NCI-H82 (cell line): ENCODE measurements at places on chromosomes 7 and 10.

DNA sequence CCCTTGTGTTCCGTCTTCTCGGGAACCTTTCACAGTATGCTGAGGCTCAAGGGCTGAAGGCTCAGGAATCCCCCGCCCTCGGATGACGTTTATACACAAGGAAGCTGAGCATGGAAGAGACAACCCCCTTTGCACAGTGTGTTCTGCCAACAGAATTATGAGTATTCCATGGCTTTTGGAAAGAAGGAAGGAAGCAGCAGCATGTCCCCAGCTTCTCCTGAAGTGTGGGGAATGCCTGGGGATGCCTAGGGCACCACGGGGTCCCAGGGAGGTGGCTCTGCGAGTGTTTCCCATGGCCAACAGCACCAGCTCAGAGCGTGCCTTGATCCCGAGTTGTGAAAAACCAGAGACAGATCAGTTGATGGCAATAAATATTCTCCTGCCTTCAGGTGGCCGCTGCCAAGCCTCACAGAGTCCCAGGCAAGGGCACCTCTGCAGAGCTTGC is 88.8 kb upstream of the DDC start:
- DNase-seq = no peak

- peak; percentile 29 for DNase-seq
Measured at GRCh38 chr10:5645944-5646617, 20.3 kb downstream of the ASB13 start.

- no peak for DNase-seq
Measured at GRCh38 chr10:87551326-87551725, 46.6 kb downstream of the MINPP1 start.

DNA sequence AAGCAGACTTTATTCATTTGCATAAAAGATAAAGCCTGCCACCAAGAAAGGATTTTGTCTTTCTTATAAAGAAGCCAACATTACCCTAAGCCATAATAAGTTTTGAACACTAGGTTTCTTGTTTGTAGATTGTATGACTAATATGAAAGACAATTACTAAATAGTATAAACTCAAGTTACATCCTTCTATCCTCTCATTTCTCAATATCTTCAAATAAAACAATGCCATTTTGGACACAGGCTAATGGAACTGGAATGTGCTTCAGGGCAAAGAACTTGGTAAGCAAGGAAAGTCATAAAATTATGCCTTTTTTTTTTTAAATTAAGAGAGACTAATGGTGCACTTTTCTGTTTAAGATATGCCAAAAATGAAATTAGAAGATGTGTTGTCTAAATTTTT is 137.7 kb downstream of the DKK1 start:
- no peak for DNase-seq

- DNase-seq = no peak
Measured at GRCh38 chr7:115099906-115100305, 178.0 kb downstream of the MDFIC start.

- no peak for DNase-seq
Measured at GRCh38 chr10:102775935-102776669, 32.4 kb downstream of the WBP1L start.

DNA sequence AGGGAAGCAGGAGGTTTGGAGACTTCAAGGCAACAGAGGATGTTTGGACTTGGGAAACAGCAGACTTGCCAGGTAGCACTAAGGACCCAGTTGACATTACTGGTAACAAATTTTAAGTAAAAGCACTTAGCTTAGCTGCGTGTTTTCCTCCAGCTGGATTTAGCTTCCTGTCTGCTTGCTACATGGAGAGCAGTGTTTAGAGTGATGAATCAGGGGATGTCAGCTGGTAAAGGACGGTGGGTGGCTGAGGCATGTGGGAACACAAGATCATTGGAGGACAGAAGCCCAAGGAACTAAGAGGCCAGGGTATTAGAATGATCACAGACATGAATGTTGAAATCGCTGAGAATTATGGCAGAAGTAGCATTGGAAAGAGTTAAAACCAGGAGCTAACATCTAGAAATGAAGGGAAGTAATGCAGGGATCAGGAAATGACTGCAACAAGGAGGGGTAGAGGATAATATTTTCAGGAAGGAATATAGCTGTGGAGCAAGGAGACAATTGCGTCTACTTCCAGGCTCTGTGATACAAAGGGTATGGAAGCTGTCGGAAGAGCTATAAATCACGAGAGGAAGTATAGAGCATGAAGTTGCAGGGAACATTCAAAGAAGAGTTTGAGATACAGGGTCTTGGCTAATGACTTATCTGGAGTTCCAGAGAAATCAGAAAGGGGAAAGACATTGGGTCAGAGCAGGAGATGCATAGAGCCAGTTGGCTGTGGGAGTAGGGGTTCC is 34.4 kb downstream of the CALD1 start:
- DNase-seq = no peak

GRCh38 chr7:1689311-1689710 is 19.2 kb downstream of the ELFN1 start:
- no peak for DNase-seq

DNA sequence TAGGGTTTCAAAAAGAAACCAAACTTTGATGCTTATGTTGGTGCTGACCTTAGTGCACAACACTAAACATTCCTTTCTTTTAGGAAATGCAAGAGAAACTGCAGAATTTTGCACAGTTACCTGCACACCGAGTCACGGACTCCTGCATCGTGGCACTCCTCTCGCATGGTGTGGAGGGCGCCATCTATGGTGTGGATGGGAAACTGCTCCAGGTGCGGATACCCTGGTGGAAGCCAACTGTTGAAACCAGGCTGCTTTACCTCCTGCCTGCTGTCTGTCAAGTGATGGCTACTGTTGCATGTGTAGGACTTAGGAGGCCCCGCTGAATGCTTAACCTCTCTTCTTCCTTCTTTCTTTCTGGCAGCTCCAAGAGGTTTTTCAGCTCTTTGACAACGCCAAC is 11.7 kb downstream of the CASP2 start:
- peak; percentile 50 for DNase-seq

DNA sequence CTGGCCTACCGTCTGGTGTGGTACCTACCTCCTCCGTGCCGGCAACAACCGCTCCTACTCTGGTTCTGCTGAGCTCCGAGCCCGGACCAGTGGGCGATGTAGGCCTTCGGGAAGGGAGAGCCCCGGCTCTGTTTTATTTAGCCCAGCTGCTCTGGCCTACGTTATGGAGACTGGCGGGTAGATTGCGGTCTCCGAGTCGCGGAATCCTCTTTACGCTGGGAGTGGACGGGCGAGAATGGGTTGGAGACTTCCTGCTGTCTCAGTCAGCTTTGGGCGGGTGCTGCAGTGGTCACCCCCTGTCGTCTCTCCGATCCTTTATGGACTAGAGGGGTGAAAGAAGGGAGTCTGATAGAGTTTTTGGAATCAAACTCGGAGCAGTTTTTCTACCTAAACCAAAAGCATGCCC is 406 bp downstream of the CBLL1 start:
- DNase-seq = no peak

DNA sequence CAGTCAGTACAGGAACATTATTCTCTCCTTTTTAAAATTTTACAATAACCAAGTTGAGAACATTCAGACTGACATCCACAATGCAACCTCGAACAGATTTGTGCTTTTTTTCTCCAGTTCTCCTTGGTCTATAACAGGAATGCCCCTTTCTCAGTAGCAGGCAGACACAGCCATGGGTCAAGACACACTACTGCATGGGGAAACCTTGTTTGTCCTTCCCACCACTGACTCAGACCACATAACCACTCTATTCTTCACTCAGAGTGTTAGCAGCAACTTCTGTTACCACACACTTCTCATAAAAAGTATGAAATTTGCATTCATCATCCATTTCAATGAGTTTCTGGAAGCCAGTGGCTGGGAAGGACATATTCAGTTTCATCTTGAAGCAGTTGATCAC is 421.7 kb downstream of the ADRA2A start:
- no peak for DNase-seq

GRCh38 chr7:99083733-99084132 is 60.2 kb downstream of the SMURF1 start:
- DNase-seq = no peak

DNA sequence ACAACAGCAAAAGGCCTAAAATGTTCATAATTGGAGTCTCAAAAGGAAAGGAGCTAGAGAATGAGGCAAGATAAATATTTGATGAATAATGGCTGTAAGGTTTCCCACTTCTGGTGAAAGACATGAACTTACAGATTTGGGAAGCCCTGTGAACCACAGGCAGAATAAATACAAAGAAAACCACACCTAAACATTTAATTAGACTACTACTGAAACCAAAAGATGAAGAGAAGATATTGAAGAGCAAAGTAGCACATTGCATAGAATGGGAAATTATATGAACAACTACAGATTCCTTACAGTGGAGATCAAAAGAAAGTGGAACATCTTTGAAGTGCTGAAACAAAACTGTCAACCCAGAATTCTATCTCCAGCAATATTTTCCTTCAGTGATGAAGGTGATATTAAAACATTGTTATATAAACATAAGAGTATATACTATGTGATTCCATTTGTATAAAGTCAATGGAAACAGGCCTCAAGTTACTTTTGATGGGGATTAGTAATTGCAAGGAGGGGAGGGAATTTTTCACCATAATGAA is 191.3 kb upstream of the KAT6B start:
- no peak for DNase-seq
